ENCODE measurements at places on chromosomes 7 and 10.

GRCh38 chr10:121495719-121496118 lies 102.5 kb downstream of the FGFR2 start:
- no peak for DNase-seq

DNA sequence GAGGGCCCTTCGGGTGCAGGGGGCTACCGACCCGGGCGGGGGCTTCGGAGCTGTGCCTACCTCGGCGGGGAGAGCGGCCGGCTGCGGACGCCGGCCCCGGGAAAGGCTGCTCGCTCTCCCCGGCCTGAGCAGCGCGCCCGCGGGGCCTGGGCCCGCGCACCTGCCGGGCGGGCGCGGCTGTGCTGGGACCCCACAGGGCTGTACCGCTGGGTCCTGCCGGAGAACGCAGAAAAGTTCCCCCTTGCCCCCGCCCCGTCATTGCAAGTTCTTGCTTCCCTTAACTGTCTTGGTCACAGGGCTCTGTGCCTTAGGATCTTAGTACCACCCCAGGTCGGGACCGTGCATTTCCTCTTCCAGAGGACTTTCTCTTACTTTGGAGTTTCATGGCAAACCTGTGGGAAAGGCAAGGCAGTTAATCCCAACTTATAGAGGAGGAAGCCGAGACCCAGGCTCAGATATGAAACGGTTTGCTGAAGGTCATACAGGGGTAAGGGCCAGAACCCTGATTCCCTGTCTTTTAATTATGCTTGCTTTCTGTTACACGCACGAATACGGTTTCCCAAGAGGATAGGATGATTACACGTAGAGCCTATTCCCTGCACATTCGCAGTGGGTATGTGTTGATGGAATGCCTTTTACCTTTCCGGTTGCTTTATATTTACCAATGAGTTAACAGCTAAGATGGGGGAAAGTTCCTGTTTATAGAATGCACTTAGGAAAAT lies 652 bp downstream of the PCGF5 start:
- no peak for DNase-seq

DNA sequence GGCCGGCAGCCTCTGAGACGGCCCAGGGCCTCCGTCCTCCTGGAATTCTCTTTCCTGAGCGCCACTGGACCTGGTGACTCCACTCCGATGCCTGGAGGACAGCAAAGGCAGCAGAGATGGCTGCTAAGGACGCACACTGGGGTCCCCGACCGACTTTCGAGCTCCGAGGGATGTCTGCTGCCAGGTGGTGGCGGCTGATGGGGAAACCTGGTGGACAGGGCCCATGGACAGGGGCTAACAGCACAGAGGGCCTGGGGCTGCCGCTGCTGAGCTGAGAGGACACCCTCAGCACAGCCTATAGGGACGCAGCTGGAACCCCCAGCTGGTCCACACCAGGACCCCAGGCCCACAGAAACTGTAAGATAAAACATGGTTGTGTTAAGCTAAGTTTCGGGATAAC lies 366.3 kb downstream of the DNAJB6 start:
- no peak for DNase-seq

DNA sequence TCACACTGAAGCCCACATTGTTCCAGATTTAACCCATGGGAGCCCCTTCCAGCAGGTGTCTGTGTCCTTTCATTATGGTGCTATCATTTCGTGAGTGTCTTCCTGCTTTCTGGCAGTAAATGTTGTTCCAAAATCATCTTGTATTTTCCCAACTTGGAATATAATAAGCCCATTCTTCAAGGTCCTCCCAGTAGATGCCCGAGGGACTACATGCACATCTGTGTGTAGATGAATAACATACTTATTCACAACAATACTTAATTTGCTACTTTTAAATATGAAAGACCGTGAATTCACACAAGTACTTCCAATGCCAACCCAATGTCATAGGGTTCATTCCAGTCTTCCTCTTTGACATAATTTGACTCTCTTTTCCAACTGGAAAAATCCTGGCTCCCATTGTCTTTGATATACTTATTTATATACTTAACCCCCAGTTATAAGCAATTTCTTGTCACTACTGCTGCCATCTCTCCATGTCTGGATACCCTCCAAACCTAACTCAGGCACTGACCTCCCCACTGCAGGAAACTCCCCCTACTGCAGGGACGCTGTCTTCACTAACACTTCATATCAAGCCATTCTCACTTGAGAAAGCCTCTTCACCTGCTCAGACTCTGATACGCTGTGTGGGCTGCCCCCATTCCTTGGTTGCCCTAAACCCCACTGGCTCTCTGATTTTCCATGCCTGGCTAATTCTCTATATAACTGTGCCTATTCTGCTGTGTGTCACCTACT lies 1119.2 kb downstream of the CNTNAP2 start:
- DNase-seq, result no peak

- DNase-seq, result no peak
Measured at GRCh38 chr7:121372376-121373010, 23.6 kb downstream of the FAM3C start.

DNA sequence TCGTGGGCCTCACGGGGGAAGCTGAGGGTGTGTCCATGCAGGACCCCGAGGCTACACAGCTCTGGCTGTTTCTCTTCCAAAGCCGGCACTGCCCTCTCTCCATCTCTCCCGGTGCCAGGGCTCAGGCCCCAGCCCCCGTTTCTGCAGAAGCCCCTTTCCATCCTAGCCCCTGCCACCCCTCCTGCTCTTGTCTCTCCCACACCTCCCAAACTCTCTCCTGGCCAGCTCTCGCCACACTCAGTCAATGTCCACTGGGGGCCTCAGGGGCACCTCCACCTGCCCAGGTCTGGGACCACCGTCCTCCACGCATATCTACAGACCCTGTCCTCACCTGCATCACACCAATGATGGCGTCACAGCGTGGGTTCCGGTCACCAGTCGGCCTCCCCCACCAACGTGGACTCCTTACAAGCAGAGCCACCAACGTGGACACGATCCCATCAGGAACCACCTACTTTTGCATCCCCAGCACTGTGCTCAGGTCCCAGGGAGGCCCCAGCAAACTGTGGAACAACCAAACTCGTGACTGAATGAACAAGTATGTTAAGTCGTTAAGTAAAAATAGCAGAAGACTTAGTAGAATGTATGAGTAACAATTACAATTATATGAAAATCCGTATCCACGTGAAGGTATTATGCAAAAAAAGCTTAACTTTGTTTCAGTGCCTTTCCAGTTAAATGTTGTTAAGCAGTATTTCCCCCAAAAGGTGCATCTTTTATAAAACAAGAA lies 38.4 kb downstream of the DIP2C start:
- no peak for DNase-seq

DNA sequence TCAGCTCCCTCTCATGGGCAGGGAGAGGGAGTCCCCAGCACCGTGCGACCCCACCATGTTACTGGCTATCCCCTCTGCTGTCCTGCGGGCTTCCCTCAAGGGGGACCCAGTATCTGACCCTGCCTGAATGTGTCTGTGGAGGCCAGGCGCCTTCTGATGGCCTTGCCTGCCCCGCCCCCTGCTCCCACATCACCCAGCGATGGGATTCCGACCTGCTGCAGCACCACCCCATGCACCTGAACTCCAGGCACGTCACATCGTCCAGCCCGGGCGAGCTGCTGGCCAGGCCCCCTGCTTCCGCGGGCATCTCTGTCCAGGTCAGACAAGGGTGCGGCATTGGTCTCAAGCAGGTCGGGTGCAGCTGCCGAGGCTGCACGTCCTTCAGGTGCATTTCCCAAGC lies 19.0 kb downstream of the LRRC27 start:
- DNase-seq, result no peak

DNA sequence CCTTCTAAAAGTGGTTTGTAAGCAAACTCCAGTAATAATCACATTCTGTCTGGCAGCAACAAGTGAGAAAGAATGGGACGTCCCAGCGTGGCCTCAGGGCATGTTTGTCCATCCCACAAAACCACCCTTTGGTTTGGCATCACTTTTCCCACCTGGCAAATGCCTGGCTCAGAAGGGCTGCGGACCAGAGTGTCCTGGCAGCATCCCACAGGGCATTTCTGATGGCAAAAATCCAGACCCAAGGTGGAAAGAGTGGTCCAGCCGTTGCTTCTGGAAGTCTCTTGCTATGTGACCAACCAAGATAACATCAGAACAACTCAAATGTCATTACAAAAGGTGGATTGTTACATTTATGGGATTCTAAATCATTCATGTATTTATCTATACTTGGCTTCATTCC lies 174.4 kb downstream of the CREB5 start:
- DNase-seq, result no peak

- DNase-seq, result no peak
Measured at GRCh38 chr7:156578978-156579430, 61.6 kb upstream of the RNF32 start.

GRCh38 chr10:112723876-112724275 lies 226.2 kb upstream of the TCF7L2 start:
- DNase-seq, result no peak

DNA sequence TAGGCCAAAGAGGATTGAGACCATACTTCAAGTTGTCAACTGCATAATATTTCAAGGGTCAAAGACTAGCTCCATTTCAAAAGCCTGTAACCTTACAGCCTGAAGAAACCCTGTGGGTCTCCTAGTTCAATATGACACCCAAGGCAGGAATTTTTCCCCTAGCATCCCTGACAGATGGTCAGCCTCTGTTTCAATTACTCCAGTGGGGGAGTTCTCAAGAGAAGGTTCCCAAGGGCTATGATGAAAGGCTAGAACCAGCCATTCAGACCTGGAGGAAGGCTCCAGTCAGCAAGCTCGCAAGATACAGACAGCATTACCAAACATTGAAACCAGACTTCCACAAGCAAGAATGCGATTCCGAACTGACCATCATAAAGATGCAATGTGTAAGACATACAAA lies 1.6 kb downstream of the HTR7 start:
- no peak for DNase-seq

GRCh38 chr7:101819913-101820522 lies 2.6 kb downstream of the CUX1 start:
- DNase-seq, result no peak

DNA sequence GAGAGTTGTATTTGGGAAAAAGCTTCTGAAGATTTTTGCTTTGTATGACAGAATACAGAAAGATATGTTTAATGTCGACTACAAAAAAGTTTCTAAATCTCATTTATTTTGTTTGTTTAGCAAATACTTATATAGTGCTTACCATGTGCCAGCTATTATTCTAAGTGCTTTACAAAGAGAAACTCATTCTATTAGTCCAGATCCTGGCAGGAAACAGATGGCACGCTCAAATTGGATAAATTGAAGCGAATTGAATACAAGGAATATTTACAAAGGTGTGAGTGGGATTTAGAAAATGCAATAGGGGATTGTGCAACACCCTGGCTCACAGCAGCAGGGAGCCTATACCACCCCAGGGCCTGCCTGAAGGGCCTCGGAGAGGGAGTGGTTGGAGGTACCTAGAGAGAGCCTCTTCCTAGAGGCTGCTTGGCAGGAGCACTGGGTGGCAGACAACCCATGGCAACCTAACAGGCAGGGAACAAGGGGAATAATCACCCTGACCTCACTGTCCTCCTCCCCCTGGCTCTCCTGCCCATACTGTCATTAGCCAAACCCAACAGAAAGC lies 27.6 kb upstream of the FAM204A start:
- no peak for DNase-seq

DNA sequence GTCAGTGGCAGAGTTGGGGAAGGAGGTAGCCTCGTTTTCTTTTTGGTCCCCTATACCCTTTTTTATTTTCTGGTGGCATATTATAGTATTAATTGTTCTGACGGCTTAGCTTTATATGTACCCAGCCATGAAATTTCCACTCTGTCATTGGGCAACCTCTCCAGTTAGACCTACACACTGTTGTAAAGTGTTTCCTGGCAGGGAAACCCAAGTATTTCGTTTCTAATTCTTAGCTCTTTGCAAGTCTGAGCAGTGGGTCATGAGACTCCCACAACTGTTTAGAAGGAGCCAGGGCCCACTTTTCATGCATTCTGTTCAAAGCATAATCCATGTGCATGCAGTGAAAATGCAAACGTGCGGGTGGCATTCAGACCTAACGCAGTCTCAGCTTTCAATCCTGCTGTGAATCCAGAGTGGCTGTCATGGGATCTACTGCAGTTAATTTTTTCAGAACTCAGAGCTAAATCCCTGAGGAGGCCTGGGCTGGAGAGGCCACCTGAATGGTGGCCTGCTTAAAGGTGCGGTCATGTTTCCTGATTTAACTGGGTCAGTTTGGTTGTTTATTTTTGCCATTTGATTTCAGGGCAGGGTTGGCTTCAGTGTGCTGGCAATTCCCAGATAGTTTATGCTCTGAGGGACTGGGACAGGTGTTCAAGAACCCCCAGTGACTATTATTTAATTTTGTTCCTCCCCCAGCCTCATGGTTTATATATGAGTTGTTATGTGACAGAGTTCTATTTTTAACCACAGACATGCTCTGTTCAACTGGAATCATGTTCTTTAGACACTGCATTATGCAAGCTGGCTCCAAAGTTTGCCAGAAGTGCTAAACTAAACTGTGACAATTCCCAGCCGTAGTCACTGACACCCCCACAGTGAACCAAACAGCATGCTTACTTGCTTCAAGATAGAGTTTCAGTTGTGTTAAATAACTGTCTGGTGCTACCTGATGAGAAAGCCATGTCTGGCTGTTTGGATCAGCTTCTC lies 27.4 kb upstream of the SYPL1 start:
- DNase-seq, result no peak

DNA sequence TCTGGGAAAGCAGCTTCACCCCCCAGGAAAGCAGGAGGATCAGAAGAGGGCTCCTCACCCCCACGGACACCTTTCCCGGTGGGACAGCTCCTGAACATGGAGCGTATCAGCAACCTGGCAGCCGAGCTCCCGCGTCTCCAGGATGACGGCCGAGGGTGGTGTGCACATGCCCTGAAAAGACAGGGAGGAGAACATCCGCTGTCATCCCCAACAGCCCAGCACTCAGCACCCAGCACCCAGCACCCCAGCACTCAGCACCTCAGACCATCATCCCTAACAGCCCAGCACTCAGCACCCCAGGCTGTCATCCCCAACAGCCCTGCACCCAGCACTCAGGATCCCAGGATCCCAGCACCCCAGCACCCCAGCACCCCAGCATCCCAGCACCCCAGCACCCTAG lies 3.9 kb upstream of the CFAP46 start:
- no peak for DNase-seq

All from NCI-H2227 treated with DMSO at 0.1 percent for 48 hours (cell line).